ENCODE measurements at places on chromosomes 7 and 10.

GRCh38 chr10:23362069-23362830, 17.7 kb upstream of the C10orf67 start:
- H3K4me3 ChIP-seq = no peak overlapping the region
- no peaks in the 10 kb centered on the region for H3K27me3 ChIP-seq
- no peak for DNase-seq

DNA sequence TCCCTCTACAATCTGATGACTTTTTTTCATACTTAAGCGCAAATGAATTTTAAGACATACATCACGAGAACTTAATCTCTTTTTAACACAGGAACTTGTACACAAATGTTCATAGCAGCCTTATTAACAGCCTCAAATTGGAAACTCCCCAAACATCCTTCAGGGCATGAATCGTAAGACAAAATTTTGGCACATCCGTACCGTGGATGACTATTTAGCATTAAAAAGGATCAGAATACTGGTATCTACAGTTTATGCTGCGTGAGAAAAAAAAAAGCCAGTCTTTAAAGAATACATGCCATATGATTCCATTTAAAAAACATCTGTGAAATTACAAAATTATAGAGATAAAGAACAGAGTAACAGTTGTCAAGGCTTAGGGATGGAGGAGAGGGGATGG, 46.8 kb downstream of the PDE1C start:
- DNase-seq = no peak
- no peak overlapping the region for H3K27ac ChIP-seq
- H3K27me3 ChIP-seq = no peaks in the 10 kb centered on the region
- H3K4me1 ChIP-seq = no peaks in the 10 kb centered on the region
- H3K36me3 ChIP-seq = no peaks in the 10 kb centered on the region
- H3K4me3 ChIP-seq = no peak overlapping the region

GRCh38 chr7:42473099-42473498, 236.1 kb upstream of the GLI3 start:
- no peaks in the 10 kb centered on the region for H3K36me3 ChIP-seq
- H3K27ac ChIP-seq = no peak overlapping the region
- no peak for DNase-seq
- H3K4me1 ChIP-seq = no peaks in the 10 kb centered on the region
- no peak overlapping the region for H3K4me3 ChIP-seq

DNA sequence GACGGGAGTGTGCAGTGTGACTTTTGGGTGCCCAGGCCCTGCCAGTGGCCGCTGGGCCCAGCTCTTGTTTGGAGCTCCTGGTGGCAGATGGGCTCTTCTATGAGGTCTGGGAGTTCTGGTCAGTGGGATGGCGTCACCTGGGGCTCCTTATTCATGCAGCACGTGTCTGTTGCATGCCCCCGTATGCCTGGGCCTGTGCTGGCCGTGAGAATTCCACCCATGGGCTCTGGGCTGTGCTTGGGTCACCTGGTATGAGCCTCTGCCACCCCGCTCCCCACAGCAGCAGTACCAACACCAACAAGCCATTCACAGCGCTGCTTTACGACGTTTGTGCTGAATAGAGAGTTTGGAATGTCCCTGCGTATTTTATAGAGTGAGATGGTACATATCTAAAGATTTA, 27.1 kb downstream of the INPP5A start:
- no peak for DNase-seq
- no peaks in the 10 kb centered on the region for H3K36me3 ChIP-seq
- no peaks in the 10 kb centered on the region for H3K4me1 ChIP-seq
- H3K4me3 ChIP-seq = no peak overlapping the region
- H3K27ac ChIP-seq = no peak overlapping the region

DNA sequence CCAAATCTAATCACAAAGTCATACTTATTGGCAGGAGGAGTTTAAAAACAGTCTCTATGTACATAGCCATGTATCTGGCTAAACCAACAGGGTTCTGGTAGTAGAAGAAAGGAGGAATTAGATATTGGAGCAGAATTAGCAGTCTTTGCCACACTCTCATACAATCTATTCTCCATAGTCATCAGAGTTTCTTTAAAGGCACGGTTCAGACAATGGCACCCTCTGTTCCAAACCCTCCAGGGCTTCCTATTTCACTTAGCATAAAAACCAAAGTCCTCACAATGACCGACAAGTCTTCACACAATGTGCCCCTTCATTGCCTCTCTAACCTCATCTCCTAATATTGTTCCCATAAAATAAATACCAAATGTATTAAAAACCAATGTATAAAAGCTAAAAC, 12.7 kb downstream of the ZNF438 start:
- no peaks in the 10 kb centered on the region for H3K36me3 ChIP-seq
- no peak overlapping the region for H3K4me3 ChIP-seq
- H3K4me1 ChIP-seq = no peaks in the 10 kb centered on the region
- H3K27ac ChIP-seq = no peak overlapping the region

Measured in SK-N-SH (cell line).